ENCODE measurements at places on chromosomes 5 and 9. TPM values are rescaled to one million over a fixed set of nuclear protein-coding genes. Genes with fewer than 3 reads are reported as not detected.
A peak's percentile ranks its signal among the peaks of the same experiment; 100 is the strongest.

DNA sequence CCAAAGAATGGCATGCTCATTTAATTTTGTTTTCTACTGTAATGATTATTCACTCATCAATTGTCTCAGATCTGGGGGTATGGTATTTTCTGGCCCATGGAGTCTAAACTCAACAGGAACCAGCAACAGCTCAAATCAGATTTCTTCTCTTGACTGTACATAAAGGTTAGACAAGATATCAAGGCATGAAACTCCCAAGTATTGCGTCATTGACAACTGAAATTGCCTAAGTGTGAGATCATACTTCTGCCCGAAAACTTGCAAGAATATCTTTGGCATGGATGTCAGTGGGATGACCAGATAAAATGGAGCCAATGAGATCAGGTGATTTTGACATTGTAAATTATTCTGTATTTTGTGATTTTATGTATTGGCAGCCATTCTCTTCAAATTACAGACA is 141.7 kb upstream of the STK32A start:
- no peak for DNase-seq

DNA sequence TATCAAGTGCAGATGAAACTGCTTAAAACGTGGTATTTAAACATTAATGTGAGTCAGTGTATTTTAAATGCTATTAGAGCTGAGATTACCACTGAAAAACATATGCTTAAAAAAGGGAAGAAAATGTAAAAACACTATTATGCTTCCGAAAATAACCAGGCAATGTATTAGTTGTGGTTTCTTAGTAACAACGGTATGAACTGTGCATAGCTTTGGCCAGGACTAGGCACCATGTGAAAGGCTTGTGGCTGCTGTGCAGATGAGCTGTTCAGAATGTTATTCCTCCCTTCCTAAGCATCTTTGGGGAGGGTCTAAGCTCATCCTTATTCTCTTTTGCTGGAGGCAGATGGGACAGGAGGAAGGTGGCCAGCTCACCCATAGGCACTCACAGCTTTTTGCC is 84.9 kb downstream of the NTRK2 start:
- no peak for DNase-seq

DNA sequence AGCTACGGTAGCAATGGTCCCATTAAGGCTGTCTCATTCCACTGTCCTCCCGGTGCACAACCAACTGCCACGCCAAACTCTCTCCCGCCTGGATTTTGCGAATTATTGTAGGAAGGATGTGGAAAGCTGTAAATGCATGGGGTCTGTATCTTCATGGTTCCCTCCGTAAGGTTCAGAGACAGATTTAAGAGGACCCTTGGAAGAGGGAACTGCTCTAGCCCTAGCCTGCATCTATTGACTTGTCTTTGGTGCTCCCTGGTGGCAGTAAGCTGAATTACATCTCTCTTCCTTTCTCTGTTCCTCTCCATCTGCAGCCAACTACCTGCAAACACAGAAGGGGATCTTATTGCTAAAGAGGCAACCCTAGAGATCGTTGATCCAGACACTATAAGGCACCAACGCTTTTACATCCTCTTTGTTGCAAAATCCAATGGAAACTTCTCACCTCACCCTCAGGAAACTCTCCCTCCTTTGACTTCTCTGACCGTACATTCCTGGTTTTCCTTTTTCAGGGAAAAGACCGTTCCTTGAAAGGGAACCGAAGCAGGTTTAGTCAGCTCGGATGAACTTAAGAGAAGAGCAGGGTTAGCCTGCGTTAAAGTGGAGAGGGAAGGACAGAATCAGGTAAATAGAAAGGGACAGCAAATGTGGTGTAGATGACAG is 11.9 kb downstream of the CAPSL start:
- no peak for DNase-seq

- DNase-seq: no peak
These were observed 20.6 kb upstream of the HAND1 start for GRCh38 chr5:154498591-154498990.

DNA sequence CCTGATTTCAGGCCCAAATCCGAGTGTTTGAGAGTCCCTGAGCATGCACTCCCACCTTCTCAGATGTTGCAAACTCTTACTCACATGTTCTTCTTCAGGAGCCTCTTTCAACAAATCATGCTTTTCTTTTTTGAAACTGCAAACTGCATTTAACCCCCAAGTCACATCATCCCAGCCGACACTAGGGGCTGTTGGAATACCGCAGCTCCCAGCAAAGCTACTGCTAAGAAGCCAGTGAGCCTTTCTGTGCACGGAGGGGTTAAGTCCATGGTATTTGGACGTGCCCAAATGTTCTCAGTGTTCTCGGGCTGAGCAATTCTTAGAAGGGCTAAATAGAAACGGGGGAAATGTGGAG is 282.9 kb downstream of the NFIB start:
- DNase-seq: peak; percentile 35

DNA sequence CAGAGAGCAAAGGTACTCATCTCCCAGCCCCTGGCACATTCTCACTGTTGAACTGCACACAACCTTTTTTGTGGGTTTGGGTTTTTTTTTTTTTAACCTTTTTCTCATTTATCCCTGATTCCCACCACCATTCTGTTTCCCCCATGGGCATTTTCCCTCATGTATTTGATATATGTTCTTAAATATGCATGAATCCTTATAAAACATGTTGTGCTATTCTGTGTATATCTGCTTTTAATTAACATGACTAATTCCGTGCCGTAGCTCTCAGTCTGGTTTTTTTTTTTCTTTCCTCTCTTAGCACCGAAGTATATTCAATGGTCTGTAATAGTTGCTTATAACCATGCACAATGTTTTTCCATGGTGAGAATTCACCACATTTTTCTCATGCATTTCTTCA is 204.5 kb downstream of the RGS3 start:
- DNase-seq: no peak

GRCh38 chr5:25006237-25006636 is 361.5 kb upstream of the CDH10 start:
- DNase-seq: no peak

GRCh38 chr9:89642789-89643188 is 38.0 kb downstream of the GADD45G start:
- no peak for DNase-seq

- DNase-seq: no peak
These were observed 35.2 kb downstream of the LMNB1 start for GRCh38 chr5:126812199-126812570.

The FBLL1 gene
- total RNA-seq: not detected

The POMT1 gene
- total RNA-seq: 19.9 TPM

The NTRK2 gene
- total RNA-seq: 5.5 TPM

The UTP15 gene
- total RNA-seq: 11.3 TPM

The SGCD gene
- total RNA-seq: 76.9 TPM

The FANCC gene
- total RNA-seq: 5.9 TPM

The PRUNE2 gene
- total RNA-seq: 1.4 TPM

The FCN1 gene
- 5.7 TPM for total RNA-seq
